MG63 (cell line): ENCODE measurements at places on chromosomes 7 and 10. TPM values are rescaled to one million over a fixed set of nuclear protein-coding genes. Genes with fewer than 3 reads are reported as not detected.

SPDYE18 gene
- total RNA-seq: not detected in 2 replicates

PRKG1 gene
- total RNA-seq: 3.9 and 5.9 TPM in 2 replicates

SEMA3C gene
- 23.1 and 31.2 TPM in 2 replicates for total RNA-seq

HOXA10 gene
- total RNA-seq: 18.0 and 26.7 TPM in 2 replicates

MYL10 gene
- total RNA-seq: not detected in 2 replicates

HSPA12A gene
- 2.6 and 2.8 TPM in 2 replicates for total RNA-seq

CALN1 gene
- not detected in 2 replicates for total RNA-seq

MASTL gene
- 13.2 and 21.2 TPM in 2 replicates for total RNA-seq

SH2B2 gene
- total RNA-seq: 0.40 and 1.3 TPM in 2 replicates

PKD1L1 gene
- 0.13 and 0.79 TPM in 2 replicates for total RNA-seq

UBE2D4 gene
- 10.7 and 20.7 TPM in 2 replicates for total RNA-seq

TMEM176A gene
- total RNA-seq: not detected in 2 replicates

CPA2 gene
- total RNA-seq: 1.0 and 1.6 TPM in 2 replicates

TPK1 gene
- total RNA-seq: 3.5 and 8.0 TPM in 2 replicates

TACC2 gene
- 7.3 and 7.4 TPM in 2 replicates for total RNA-seq

DNAJC30 gene
- 5.6 and 6.8 TPM in 2 replicates for total RNA-seq

FOXI2 gene
- total RNA-seq: not detected in 2 replicates

OGA gene
- total RNA-seq: 31.3 and 66.7 TPM in 2 replicates

FAM131B gene
- total RNA-seq: 0.63 and 0.84 TPM in 2 replicates

OR6B1 gene
- not detected in 2 replicates for total RNA-seq

CYCS gene
- total RNA-seq: 56.2 and 67.8 TPM in 2 replicates

ECHDC3 gene
- total RNA-seq: 45.2 and 63.9 TPM in 2 replicates

ZC3HAV1L gene
- total RNA-seq: 3.5 and 4.3 TPM in 2 replicates

AQP1 gene
- not detected in 2 replicates for total RNA-seq

SPDYE11 gene
- not detected in 2 replicates for total RNA-seq

FFAR4 gene
- 0.16 TPM in 1 of 2 replicates, not detected in the other for total RNA-seq

SH2D4B gene
- not detected in 2 replicates for total RNA-seq

BHLHA15 gene
- 0.74 TPM in 1 of 2 replicates, not detected in the other for total RNA-seq

C7orf33 gene
- not detected in 2 replicates for total RNA-seq

FEZF1 gene
- not detected in 2 replicates for total RNA-seq

ADAM12 gene
- total RNA-seq: 15.3 and 15.8 TPM in 2 replicates

DOCK1 gene
- 22.0 and 30.8 TPM in 2 replicates for total RNA-seq

TMEM140 gene
- 0.40 TPM in 1 of 2 replicates, not detected in the other for total RNA-seq
